ENCODE measurements at places on chromosomes 4 and X.

DNA sequence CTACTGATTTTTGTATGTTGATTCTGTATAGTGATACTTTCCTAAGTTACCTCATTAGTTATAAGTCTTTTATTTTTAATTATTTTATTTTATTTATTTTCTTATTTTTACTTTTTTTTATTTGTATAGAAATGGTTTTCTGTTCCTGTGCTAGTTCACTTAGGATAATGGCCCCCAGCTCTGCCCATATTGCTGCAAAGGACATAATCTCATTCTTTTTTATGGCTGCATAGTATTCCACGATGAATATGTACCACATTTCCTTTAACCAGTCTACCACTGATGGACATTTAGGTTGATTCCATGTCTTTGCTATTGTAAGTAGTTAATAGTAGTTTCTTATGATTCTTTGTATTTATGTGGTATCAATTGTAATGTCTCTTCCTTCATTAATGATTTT lies 31.5 kb upstream of the GK2 start:
- no peak for DNase-seq

- no peak for DNase-seq
These were observed 20.3 kb downstream of the QRFPR start for GRCh38 chr4:121360495-121360894.

DNA sequence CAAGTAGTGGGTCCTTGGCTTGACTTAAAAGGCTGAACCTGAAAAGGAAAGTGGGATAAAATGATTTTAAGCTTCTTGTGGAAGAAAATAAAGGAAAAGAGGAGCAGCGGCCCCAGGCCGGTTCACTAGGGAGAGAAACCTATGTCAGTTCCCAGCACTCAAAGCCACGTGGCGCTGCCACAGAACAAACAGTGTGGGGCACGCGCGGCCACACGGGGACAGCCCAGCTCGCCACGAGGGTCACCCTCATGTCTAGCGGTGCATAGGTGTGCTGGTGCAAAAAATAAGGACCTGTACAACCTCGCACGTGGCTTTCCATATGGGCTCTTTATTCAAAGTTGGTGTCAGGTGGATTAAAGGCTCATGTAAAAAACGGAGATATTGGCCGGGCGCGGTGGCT lies 17.1 kb downstream of the MSANTD1 start:
- no peak for DNase-seq

- no peak for DNase-seq
These were observed 97.5 kb upstream of the CBR4 start for GRCh38 chr4:169107528-169107927.

DNA sequence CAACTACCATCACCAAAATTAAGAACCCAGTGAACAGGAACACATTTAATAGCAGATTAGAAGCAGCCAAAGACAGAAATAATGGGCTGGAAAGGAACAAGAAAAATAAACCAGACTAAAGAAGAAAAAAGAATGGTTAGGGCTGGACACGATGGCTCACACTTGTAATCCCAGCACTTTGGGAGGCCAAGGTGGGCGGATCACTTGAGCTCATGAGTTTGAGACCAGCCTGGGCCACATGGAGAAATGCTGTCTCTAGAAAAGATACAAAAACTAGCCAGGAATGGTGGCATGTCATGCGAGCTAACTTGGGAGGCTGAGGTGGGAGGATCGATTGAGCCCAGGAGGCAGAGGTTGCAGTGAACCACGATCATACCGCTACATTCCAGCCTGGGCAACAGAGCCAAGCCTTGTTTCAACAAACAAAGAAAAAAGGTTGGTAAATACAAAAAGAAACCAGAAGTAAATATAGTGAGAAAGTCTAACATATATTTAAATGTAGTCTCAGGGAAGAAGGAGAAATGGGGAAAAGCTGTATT lies 102.0 kb downstream of the AFAP1 start:
- no peak for DNase-seq

DNA sequence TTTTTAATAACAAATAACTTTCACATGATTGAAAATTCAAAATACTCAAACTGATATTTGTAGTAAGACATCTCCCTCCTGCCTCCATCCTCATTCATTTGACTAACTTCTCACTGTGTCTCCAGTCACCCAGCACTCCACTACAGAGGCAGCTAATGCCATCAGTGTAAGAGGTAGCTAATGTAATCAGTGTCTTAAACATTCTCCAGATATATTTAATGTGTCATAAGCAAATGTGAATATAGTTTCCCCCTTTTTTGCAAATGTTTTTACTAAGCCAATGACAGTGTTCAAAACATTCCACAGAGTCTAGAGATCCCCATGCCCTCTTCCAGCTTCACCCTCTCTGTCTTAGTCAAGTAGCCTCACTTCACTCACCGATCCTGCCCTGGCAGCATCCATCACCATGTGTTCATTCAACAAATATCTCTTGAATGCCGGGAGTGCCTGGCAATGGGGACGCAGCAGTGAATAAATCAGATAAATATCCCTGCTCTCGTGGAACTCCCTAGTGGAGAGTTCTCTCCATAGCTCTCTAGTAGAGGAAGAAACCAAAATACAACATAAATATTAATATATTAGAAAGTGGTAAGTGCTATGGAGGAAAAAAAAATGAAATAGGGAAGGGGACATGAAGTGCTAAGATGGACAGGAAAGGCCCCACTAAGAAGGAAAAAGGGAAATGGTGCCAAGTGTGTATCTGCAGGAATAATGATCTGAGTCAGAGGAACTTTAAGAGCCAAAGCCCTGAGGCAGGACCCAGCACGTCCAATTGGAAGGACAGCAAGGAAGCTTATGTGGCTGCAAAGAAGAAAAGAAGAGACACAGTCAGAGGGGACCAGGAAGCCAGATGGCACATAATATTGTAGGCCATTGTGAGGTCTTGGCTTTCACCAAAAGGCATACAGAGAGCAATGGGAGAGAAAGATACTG lies 18.7 kb downstream of the SCFD2 start:
- no peak for DNase-seq

- DNase-seq = peak; percentile 15
These were observed at the start of gene ADGRG2 for GRCh38 chrX:19121898-19122640. Gene ADGRG2 (minus strand): TSS chrX:19122468. CDS start chrX:19068834, 53,634 bp downstream.

DNA sequence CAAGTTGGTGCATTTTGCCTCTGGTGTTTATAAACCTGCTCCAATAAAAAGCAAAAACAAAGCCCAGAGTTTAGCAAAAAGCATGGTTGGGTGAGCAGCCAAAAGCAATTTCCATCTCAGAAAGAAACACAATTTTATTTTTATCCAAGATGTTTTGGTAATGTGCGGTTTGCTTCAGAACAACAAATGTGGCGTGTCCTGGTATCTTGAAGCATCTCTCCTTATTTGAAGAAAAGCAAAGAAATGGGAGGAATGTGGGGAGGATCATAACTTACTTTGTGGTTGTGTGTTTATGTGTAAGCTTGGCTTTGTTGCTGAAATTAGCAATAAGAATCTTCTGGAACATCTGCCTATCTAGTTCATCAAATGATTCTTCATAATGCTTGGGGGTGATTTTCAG lies 88.3 kb upstream of the DDX3X start:
- no peak for DNase-seq

DNA sequence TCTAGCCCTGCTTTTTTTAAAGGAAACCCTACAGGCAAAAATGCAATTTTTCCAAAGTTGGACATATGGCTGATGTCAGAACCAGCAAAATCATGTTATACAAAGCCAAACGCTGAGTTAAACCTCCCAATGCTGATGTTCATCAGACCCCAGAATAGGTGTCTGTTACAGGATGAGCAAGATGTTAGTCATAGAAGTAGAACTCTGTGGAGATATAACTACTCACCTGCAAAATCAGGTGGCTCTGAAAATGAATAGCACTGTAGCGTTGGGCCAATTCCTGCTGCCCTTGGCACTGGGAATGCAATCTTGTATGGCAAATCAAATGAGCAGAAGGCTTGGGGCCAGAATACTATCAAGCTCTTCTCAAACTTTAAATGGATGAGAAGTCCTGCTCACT lies 634.1 kb downstream of the RPA4 start:
- no peak for DNase-seq

DNA sequence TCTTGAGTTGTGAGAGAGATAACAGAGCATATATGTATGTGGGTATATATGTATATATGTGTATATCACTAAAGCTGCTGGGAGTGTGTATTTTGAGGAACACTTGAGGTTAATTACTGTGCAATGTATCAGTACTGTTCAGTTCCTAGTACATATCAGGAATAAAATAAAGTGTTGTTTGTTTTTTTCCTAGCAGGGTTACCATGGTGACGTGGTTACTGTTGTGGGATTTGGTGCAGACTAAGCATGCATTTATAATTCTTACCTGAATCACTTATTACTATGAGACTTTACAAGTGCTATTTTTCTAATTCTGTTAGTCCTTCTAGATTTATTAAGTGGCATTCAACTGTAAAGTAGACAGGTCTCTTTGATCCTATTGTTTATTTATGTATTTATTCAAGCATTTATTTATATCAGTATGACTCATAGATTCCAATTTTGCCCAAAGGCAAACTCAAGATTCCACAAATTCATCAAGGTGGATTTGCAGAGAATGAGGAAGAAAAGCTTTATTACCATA lies 26.9 kb upstream of the BEX4 start:
- DNase-seq = no peak

- DNase-seq = no peak
These were observed 48.4 kb upstream of the CLNK start for GRCh38 chr4:10732914-10733415.

DNA sequence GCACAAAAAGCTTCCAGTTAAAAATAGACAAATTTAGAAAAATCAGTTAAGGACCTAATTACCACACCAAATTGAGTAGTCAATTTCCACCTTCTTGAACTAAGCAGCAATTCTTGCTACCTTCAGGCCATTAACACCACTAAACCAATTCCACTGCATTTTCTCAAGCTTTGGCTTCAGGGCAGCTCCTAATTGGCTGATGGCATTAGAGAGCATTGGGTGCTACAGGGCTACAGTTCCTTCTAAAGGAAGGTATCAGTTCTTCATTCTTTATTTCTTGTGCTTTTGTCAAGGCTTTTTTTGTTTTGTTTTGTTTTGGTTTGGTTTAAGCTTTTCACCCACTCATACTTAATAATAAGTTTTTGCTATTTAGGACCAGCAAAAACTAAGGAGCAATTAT lies 90.2 kb upstream of the FAM241A start:
- DNase-seq = no peak

GRCh38 chr4:147367891-147368290 lies 113.0 kb upstream of the EDNRA start:
- DNase-seq = no peak

GRCh38 chr4:99043346-99043745 lies 45.2 kb downstream of the ADH5 start:
- DNase-seq = no peak

GRCh38 chrX:104679175-104679574 lies 113.2 kb downstream of the IL1RAPL2 start:
- DNase-seq = no peak

DNA sequence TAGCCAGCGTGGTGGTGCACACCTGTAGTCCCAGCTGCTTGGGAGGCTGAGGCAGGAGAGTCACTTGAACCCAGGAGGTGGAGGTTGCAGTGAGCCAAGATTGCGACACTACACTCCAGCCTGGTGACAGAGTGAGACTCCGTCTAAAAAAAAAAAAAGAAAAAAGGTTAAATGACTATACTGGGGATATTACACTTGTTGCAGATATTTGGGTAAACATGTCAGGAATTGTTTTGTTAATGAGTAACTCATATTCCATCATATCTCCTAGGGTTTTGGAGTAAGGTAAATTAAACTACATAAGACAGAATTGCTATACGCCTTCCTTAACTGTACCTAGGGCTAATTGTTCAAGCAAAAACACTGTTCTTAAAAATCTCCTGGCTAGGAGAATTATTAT lies 291.4 kb upstream of the IGFBP7 start:
- no peak for DNase-seq

GRCh38 chr4:59127006-59127405 lies 2016.8 kb upstream of the IGFBP7 start:
- no peak for DNase-seq

- no peak for DNase-seq
These were observed 17.0 kb upstream of the MAPK10 start for GRCh38 chr4:86376850-86377249.

DNA sequence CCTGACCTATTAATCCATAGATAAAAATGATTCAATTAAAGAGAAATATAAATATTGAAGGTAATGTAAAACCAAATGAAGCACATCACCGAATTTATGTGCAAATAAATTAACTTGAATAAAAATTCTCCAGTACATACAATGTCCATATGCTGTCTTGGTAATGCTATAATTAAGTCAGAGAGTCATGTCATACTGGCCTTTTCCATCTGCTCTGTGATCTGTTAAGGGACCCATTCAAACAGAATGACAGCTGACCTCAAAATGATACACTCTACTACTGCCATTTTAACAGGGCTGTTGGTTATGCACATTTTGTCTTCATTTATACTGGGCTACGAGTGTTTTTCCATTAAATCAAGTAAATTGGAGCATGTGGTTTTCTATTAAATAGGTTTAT lies 99.3 kb downstream of the TEX13A start:
- no peak for DNase-seq

DNA sequence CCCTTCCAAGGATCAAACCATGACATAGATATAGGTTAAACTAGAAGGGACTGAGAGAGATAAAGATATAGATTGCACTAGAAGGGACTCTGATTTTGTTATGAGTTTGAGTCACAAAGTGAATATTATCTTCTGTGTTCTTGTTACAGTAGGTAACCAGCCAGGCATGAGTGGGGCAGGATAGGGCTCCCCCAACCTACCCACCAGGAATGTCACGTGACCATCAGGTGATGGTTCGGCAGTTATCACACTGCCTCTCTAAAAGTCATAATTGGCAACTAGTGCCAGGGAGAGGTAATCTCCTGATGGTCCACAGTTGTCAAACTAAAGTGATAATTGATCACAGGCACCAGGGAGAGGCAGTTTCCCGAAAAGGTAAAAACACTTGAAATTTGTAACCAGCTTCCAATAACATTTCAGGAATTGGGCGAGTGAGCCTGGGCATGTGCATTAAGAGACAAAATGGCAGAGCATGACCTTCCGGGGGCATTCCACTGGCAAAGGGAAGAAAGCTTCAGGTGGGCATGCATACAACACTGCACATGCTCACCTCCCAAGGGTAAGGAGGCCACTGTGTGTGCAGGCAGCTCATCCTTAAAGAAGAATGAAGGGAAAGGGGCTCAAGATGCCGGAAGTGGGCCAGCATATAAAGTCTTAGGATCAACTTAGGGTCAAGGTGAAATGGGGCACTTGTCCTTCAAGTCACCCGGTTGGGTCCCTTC lies 533.6 kb upstream of the HTR2C start:
- no peak for DNase-seq

DNA sequence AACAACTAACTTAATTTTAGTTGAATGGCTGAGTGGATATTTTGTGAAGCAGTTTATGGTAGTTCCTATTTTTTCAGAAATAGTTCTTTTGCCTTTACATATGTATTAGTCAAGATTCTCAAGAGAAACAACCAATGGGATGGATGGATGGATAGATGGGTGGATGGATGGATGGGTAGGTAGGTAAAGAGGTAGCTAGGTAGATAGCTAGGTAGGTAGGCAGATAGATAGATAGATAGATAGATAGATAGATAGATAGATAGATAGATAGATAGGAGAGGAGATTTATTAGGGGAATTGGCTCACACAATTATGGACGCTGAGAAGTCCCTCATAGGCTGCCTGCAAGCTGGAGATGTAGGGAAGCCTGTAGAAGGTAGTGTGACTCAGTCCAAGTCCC lies 74.0 kb upstream of the NUDT6 start:
- DNase-seq = no peak

Data from GM12891 (cell line).